HuH-7.5 (cell line): ENCODE measurements at places on chromosomes 5 and 9.

GRCh38 chr5:62299600-62299999, 6.4 kb upstream of the KIF2A start:
- DNase-seq: no peak

GRCh38 chr9:73176450-73176875, 24.8 kb downstream of the ANXA1 start:
- no peak for DNase-seq

DNA sequence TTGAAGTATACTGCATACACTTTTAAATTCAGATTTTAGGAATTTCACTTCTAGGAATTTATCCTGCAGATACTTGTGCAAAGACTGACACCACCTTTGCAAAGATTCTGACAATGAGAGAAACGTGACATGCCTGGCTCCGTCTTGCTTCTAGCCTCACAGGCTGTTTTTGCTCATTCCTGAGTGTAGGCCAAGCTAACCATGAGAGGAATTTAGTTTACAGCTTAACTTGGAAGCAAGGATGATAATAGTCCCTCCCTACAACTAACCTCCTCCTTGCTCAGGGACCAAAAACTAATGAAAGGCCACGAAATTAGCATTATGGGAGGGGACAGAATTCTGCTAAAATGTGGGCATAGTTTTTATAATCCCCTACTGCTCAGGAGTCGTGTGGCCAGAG, 31.1 kb downstream of the C5orf22 start:
- no peak for DNase-seq

DNA sequence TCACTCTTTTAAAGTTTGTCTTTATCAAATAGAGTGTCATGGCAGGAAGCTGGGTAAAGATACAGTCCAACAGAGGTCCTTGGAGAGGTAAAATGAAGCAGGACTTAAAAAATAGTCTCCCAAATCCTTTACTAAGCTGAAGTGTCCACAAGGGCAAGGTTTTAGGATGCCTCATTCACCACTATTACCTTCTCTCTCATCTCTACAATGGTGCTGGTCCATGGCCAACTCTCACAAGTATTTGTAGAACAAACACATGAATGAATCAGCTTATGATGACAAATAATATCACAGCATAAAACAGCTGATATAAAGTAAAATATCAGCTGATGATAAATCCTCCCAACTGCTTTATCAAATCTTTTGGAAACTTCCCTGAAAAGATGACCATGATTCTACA, 162.3 kb upstream of the ZNF462 start:
- DNase-seq: no peak

DNA sequence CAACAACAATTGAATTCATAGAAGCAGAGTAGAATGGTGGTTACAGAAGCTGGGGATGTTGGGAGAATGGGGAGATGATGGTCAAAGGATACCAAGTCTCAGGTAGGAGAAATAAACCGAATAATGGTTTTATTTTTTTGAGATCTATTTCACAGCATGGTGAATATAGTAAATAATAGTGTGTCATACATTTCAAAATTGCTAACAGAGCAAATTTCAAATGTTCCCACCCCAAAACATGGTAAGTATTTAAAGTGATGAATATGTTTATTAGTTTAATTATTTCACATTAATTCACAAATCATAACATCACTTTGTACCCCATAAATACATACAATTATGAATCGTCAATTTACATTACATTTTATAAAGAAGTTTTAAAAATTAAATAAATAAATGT, 72.7 kb upstream of the ATG10 start:
- DNase-seq: no peak

DNA sequence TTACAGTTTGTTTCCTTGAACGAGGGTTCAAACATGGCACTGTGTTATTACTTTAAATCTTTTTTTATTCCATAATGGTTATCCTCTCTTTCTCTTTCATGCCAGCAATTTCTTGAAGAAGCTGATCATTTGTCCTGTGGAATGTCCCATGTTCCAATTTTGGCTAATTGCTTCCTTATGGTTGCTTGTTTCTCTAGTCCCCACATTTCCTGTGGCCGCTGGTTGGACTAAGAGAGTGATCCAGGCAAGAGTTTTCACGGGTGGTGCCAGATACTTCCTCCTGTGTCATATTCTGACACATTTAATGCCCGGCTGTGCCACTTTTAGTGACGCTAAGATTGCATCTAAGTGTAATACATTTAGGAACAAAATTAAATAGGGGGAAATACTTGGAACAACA, 83.8 kb upstream of the FAM169A start:
- DNase-seq: no peak

GRCh38 chr5:65766175-65766574, 44.2 kb downstream of the NLN start:
- no peak for DNase-seq

DNA sequence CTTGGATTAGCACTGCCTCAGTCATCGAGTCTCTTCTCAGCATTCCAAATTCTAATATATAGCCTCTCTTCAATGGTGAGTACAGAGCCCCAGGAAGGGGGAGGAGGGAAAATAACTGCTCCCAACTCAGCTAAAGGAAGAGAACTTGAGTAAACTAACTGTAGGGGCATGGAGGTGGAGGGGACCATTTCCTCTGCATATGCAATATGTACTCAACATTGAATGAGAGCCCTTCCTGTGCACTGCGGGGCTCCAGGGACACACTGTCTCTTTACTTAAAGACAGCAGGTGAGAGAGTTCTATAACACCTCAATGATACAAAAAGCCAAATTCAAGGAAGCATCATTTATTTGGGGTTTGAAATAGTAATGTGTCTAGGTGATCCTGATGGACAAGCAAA, 75.1 kb downstream of the GNAQ start:
- DNase-seq: no peak

DNA sequence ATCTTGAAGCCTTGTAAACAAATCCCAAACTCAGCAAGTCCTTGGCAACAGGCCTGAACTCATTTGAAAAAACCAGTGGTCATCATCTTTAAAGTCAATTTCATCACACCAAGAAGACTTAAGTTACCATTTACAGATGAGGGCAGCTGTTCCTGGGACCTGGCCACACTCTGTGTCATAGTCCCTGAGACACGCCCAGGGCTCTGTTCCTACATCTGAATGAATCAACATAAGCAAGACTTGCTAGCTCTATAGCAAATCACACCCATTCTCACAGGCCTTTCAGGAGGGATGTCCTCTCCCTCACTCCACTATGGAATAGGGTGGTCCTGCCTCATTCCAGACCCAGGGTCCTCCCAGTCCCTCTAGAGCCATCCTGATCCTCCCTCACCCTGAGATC, 142.8 kb downstream of the NSG2 start:
- no peak for DNase-seq

DNA sequence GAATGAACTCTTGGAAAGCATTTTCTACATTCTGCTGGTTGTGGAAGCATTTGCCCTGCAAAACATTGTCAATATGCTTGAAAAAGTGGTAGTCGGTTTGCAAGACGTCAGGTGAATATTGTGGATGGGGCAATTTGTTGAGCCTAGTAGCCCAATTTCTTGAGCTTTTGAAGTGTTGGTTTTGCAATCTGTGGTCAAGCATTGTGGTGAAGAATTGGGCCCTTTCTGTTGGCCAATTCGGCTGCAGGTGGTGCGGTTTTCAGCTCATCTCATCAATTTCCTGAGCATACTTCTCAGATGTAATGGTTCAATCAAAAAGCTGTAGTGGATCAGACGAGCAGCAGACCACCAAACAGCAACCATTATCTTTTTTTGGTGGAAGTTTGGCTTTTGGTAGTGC, 426.8 kb upstream of the CDH9 start:
- DNase-seq: no peak

GRCh38 chr9:129385211-129385934, 207.3 kb upstream of the IER5L start:
- DNase-seq: no peak

DNA sequence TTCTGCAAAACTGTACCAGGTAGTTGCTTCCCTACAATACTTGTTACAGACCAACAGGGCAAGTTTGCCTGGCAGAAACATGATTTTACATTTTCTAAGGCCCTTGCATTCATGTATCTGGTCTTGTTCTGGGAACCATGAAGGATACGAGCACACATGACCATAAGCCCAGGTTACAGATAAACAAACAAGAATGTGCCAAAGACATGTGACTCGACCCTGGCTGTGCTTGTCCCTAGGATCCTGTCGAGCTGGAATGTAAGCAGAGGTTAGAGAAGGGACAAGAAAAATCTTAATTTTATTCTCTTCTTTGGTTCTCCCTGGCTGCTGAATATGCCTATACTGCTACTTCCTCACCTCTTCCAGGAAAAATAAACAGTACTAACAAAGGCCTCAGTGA, 32.5 kb downstream of the PTCH1 start:
- DNase-seq: no peak

- no peak for DNase-seq
Observed at GRCh38 chr5:128290152-128290858, 206.7 kb downstream of the SLC12A2 start.

GRCh38 chr9:38000332-38000731, 68.7 kb downstream of the SHB start:
- DNase-seq: no peak

DNA sequence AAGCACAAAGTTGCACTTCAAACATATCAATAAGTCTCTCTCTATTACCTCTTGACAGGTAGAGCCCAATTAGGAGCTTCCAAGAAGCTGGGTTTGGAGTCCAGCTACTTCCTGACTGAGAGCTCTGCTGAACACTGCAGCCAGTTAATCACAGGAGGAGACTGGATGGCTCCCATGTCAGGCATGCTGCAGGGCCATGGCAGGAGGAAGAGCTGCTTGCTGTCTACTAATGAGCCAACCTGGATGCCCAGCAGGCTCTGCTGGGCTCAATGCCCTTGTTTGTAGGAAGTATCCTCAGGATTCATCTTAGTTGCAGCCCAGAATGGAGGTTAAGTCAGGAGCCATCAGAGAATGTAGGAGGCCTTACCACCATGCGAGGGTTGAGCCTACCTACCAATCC, 91.9 kb downstream of the TMEM215 start:
- DNase-seq: no peak

- DNase-seq: no peak
Observed at GRCh38 chr5:36982146-36982545, 105.6 kb downstream of the NIPBL start.

GRCh38 chr9:127983847-127984289, 3.1 kb upstream of the EEIG1 start:
- DNase-seq: no peak

GRCh38 chr9:18159254-18159653, 314.7 kb upstream of the ADAMTSL1 start:
- no peak for DNase-seq

- no peak for DNase-seq
Observed at GRCh38 chr5:154729613-154730012, 25.6 kb upstream of the LARP1 start.

DNA sequence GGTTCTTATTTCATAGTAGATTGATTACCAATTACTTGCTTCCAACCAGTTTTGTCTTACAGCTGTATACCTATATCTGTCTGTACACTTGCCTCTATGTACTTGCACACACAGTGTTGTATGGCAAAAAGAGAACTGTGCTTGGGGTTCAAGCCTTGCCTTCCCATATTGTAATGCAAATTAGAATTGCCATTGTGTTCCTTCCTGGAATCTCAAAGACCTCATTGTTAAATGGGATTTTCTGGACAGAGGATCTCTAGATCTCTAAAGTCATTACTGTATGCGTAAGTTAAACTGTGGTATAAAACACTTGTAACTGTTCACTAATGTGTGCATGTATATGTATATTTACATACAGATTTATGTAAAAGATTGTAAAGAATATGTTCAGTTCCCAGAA, 428.8 kb downstream of the CAAP1 start:
- no peak for DNase-seq

DNA sequence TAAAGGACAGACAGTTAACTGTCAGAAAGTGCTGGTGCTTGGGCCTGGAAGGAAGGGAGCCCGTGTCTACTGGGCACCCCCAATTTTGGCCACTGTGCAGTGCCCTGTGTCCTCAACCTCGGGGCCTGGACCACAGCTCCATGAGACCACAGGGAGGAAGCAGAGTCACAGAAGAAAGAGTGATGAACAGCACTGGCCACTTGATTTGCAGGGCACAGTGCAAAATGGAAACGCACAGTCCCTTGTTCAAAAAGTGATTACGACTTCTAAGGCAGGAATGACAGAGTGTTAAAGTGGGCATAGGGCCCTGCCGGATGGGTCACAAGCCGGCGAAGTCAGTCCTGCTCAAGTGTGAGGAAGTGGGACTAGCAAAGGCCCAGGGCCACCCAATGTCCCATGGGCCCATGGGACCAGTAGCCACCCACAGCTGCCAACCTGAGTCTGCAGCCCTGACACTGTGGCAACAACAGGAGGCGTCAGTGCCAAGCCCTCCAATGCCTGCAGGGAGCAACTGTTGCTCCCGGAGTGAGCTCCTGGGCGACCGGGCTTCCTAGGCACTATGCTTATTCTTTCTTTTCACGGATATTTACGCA, 85.4 kb downstream of the ADAMTS2 start:
- no peak for DNase-seq

DNA sequence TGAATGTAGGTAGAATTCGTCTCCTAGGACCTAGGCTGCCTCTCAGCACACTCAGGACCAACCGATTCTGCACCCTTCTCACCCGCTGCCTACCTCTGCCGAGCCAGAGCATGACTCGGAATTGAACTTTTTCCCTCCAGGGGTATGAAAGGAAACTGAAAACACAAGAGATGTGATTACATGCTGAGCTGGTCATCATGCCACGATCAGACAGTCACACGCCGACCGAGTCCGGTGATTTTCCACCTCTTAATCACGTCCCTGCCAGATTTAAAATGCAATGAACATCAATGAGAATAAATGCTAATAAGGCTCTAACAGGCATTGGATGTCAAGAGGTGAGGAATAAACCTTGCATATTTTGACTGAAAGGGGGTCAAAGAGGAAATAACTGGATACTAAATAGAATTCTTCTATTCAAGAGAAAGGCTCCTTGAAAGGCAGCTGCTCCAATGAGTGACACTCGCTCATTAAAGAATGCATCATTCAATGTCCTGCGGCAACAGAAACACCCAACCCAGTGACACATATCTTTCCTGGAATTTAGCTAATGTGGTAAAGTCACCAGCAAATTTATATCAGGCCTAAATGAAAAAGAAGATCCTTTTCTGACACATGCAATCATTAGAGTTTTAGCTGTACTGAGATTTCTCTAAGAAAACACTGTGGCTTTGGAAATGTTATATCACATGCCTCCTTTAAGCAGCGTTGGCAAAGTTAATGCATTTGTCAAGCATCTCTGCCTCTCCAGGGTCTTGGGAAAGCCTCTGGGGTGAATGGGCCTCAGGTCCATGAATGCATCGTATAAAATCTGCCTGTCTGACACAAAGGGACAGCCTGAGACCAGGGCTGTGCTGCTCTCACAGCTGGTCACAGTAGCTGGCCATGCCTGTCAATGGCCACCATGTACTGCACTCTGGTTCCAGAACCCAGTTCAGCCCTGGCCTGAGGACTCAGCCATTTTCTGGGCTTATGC, 128.7 kb downstream of the SPOCK1 start:
- DNase-seq: no peak

GRCh38 chr9:112332214-112332613, 1.2 kb downstream of the PTBP3 start:
- DNase-seq: no peak

- no peak for DNase-seq
Observed at GRCh38 chr5:35668319-35668718, 50.7 kb downstream of the SPEF2 start.
